ENCODE measurements at places on chromosomes 3 and 15.

GRCh38 chr3:195133462-195133861, 137.5 kb downstream of the XXYLT1 start:
- DNase-seq: no peak

DNA sequence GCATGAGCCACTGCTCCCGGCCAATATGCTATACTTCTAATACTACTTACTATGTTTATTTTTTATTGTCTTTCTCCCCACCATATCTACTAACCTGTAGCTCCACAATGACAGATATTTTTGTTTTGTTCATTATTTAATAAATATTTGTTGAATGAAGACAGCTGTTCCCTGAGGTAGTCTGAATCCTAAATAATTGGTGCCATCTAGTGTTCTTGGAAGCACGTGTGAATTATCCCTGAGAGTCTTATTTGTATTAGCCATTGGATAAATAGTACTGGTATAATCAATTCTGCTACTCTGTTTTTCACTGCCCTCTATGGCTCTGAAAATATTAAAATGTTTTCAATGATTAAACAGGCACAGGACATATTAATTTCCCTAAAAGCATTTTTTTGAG, 5.6 kb upstream of the APPL1 start:
- peak; percentile 11 for DNase-seq

- DNase-seq: no peak
Measured at GRCh38 chr15:32905481-32905880, 187.7 kb downstream of the GREM1 start.

- no peak for DNase-seq
Measured at GRCh38 chr3:132004571-132004970, 30.2 kb downstream of the CPNE4 start.

GRCh38 chr3:125150525-125151441, 61.8 kb downstream of the SLC12A8 start:
- DNase-seq: peak; percentile 61

- peak; percentile 34 for DNase-seq
Measured at GRCh38 chr3:108835101-108835500, 12.5 kb downstream of the TRAT1 start.

GRCh38 chr3:109050591-109051167, 67.3 kb downstream of the MORC1 start:
- peak; percentile 48 for DNase-seq

DNA sequence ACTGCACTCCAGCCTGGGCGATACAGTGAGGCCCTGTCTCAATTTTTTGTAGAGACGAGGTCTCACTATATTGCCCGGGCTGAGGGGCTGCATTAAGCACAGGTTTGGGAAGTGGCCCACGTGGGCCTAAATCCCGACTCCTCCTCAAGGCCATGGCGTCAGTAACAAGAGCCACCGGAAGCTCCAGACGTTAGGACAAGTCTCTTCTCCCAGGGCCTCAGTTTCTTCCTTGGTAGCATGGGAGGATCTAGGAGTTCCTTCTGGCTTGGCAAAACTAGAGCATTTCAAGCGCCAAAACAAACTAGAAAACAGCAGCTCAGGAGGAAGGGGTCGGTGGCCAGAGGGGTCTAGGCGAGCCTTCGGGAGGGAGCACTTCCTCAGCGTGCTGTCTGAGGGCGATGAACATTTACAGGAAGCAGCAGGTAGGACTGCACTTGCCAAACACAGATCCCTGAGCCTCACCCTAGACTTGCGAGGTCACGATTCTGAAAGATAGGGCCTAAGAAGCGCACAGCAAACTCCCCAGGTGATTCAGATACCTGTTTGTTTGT, 536 bp downstream of the SNAPC5 start:
- DNase-seq: no peak

- DNase-seq: no peak
Measured at GRCh38 chr15:81889485-81889881, 156.3 kb downstream of the MEX3B start.

GRCh38 chr15:60571008-60571420, 92.1 kb upstream of the ICE2 start:
- DNase-seq: no peak

Data from small intestine (tissue), 16 donors.